ENCODE measurements at places on chromosomes 6 and 20. TPM values are rescaled to one million over a fixed set of nuclear protein-coding genes. Genes with fewer than 3 reads are reported as not detected.

DNAAF9 gene
- 2.3 TPM for total RNA-seq

STK38 gene
- total RNA-seq: 25.0 TPM

OLIG3 gene
- total RNA-seq: not detected

PRDM13 gene
- total RNA-seq: not detected

TTK gene
- 26.2 TPM for total RNA-seq

AKAP7 gene
- 3.1 TPM for total RNA-seq

OR12D3 gene
- not detected for total RNA-seq

FAM83D gene
- total RNA-seq: 15.4 TPM

DNA sequence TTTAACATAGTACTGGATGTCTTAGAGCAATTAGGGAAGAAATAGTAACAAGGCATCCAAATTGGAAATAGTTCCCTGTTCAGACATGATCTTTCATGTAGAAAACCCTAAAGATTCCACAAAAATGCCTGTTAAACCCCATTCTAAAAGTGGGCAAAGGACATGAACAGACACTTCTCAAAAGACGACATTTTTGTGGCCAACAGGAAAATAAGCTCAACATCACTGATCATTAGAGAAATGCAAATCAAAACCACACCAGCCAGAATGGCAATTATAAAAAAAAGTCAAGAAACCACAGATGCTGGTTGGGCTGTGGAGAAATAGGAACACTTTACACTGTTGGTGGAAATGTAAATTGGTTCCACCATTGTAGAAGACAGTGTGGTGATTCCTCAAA lies 109.9 kb upstream of the MOCS1 start:
- H3K27ac ChIP-seq: no peak overlapping the region
- no peaks in the 10 kb centered on the region for H3K36me3 ChIP-seq
- no peaks in the 10 kb centered on the region for H3K4me1 ChIP-seq
- H3K27me3 ChIP-seq: no peaks in the 10 kb centered on the region

GRCh38 chr20:11389186-11389585 lies 528.5 kb upstream of the BTBD3 start:
- H3K4me1 ChIP-seq: no peaks in the 10 kb centered on the region
- no peaks in the 10 kb centered on the region for H3K36me3 ChIP-seq
- H3K4me3 ChIP-seq: no peak overlapping the region
- H3K27ac ChIP-seq: no peak overlapping the region
- no peaks in the 10 kb centered on the region for H3K27me3 ChIP-seq

GRCh38 chr6:44315951-44316350 lies 2.8 kb upstream of the AARS2 start:
- H3K36me3 ChIP-seq: peaks cover 11% of the 10 kb centered on the region
- H3K27me3 ChIP-seq: peaks cover 23% of the 10 kb centered on the region
- peaks cover 12% of the 10 kb centered on the region for H3K4me1 ChIP-seq
- no peak overlapping the region for H3K4me3 ChIP-seq

- DNase-seq: no peak
- H3K4me3 ChIP-seq: no peak overlapping the region
- no peaks in the 10 kb centered on the region for H3K36me3 ChIP-seq
- no peaks in the 10 kb centered on the region for H3K4me1 ChIP-seq
- peaks cover 22% of the 10 kb centered on the region for H3K27me3 ChIP-seq
- no peak overlapping the region for H3K27ac ChIP-seq
These were observed 35.6 kb downstream of the ADGRF4 start for GRCh38 chr6:47733879-47734558.

GRCh38 chr6:25175681-25176080 lies 103.5 kb upstream of the CARMIL1 start:
- H3K27me3 ChIP-seq: no peaks in the 10 kb centered on the region
- peaks cover 4% of the 10 kb centered on the region for H3K36me3 ChIP-seq
- no peak overlapping the region for H3K4me3 ChIP-seq
- peaks cover 80% of the 10 kb centered on the region for H3K4me1 ChIP-seq
- DNase-seq: no peak

DNA sequence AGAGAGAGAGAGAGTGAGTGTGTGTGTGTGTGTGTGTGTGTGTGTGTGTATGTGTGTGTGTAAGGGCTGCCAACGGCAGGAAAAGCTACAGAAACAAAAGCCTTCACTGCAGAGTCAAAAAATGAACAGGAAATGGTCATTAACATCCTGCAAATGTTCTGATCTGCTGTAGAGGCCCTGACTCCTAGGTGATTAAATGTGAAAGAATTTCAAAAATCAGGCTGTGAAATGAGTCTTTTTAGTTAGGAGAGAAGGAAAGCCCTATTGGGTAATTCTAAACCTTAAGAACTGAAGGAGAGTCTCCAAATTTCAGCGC lies 166.5 kb upstream of the MYLIP start:
- H3K27ac ChIP-seq: peak overlapping the region; percentile 86
- peaks cover 32% of the 10 kb centered on the region for H3K4me1 ChIP-seq
- H3K36me3 ChIP-seq: peaks cover 9% of the 10 kb centered on the region
- DNase-seq: peak; percentile 39
- H3K27me3 ChIP-seq: no peaks in the 10 kb centered on the region

DNA sequence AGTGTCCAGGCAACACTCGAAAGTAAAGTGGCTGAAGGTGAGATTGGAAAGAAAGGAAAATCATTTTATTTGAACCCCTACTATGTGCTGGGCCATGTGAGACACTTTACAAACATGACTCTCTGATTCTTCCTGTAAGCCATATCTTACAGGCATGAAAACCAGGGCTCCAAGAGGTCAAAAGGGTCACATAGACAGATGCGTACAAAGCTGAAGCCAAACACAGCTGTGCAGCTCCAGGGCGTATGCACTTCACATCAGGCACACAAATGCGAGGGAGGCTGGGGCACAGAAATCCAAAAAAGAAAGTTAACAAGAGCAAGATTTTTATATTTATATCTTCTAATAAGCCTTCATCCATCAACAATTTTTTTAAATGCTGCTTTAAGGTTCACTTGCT lies 176.5 kb downstream of the PHACTR1 start:
- no peak overlapping the region for H3K4me3 ChIP-seq
- no peaks in the 10 kb centered on the region for H3K27me3 ChIP-seq

GRCh38 chr6:4550227-4550597 lies 226.0 kb upstream of the CDYL start:
- DNase-seq: no peak
- H3K27ac ChIP-seq: no peak overlapping the region
- no peaks in the 10 kb centered on the region for H3K4me1 ChIP-seq

DNA sequence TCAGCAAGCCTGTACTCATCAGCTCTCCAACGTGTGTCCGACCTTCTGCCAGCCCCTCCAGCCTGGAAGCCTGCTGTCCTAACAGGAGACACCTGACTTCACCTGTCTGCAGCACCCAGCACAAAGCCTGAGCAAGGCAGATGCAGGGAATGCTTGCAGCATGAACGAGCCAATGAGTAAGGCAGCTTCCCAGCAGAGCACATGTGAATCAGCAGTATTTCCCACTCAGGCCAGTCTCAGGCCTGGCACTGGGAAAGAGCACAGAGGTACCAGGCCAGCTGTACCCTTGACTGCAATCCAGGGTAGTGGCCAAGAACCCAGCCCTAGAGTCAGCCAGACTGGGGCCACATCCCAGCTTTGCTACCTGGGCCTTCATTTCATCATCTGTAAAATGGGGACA lies 120.8 kb downstream of the MAFB start:
- no peaks in the 10 kb centered on the region for H3K36me3 ChIP-seq
- no peak overlapping the region for H3K27ac ChIP-seq
- DNase-seq: no peak

GRCh38 chr20:12788632-12789299 lies 220.0 kb upstream of the SPTLC3 start:
- no peaks in the 10 kb centered on the region for H3K4me1 ChIP-seq
- no peak overlapping the region for H3K4me3 ChIP-seq

- DNase-seq: no peak
- no peak overlapping the region for H3K4me3 ChIP-seq
- H3K27me3 ChIP-seq: no peaks in the 10 kb centered on the region
- H3K36me3 ChIP-seq: no peaks in the 10 kb centered on the region
- H3K4me1 ChIP-seq: no peaks in the 10 kb centered on the region
These were observed 455.7 kb downstream of the PLCB1 start for GRCh38 chr20:8587810-8588209.
